ENCODE measurements at places on chromosomes 11 and 22.
A peak's percentile ranks its signal among the peaks of the same experiment; 100 is the strongest.

DNA sequence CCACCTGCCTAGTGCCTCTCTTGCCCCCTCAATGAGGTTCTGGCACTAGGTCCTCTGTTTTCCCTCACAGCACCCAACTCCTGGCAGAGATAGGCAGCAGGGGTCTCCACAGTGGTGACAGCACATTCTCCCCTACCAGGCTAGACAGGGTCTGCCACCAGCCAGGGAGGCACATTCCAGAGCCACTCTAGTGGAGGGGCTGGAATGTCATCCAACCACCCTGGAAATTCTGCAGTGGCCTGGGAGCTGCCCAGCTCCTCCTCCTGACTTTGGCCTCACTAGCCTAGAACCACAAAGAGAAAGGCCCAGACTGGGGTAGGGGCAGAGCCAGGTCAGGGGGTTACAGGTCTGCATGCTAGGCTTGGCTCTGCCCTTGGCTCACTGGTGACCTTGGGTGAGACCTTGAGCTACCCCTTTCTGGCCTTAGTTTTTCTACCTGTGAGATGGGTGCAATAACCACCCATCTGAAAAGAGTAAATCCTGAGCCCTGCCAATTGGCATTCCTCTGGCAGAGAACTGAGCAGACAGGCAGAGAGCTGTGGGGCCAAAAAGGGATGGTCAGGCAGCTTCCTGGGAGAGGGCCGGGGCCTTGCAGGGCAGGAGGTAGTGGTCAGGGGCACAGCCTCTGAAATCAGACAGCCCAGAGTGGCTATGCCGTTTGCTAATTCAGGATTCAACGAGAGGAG is 7.1 kb downstream of the P2RY2 start:
- no peak for DNase-seq

- DNase-seq = no peak
Measured at GRCh38 chr22:26847816-26848215, 190.4 kb downstream of the MIAT start.

DNA sequence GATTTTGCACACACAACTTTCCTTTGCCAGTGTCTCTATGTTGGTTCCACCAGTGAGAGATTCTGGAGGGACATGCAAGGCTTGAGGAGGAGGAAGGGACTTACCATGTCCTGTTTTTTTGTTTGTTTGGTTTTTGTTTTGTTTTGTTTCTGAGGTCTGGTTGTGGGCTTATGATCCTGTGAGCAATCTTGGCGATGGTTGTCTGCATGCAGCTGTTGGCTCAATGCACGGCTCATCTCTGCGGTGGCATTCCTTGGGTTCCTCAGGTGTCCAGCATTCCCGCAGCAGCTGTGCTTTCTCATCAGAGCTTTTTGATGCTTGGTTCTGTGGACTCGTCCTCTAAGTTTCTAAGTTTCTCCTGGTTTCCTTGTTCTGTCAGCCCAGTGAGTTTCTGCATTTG is 4.8 kb upstream of the NNMT start:
- DNase-seq = peak; percentile 57

DNA sequence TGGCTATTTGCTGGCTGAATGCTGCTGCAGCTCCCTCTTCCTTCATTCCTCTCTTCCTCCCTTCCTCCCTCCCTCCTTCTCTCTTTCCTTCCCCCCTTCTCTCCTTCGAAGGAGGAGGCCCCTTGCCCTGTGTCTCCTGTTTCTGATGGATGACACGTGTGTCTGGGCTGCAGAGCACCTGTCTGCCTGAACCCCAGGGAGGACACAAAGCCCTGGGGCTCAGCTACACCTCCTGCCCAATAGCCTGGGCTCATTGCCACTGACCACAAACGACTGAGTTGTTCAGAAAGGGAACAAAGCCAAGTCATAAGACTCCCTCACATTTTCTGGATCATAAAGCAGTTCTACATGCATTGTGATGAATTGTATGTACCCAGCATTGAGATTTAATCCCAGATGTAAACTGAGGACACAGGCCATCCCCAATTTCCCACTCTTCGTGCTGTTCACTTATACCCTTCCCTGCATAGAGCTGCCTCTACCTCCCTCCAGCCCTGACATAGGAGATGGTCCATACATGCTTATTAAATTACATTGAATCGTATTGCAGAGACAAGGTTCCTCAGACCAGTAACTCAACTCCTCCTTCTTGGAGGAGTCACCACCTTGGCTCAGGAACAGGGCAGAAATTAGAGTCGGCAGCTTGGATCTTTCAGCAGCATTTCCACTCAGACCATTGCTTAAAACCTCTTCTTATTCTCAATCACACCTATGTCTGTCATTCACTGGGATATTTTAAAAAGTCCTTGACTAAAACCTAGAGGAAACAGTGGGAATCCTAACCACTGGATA is 1.2 kb downstream of the CSRP3 start:
- DNase-seq = peak; percentile 52

- DNase-seq = peak; percentile 81
Measured at GRCh38 chr11:82978422-82979099, 77.0 kb downstream of the DDIAS start.

- peak; percentile 37 for DNase-seq
Measured at GRCh38 chr11:65546217-65546958, 11.8 kb downstream of the LTBP3 start.

- peak; percentile 18 for DNase-seq
Measured at GRCh38 chr11:14374922-14375830, 16.2 kb upstream of the RRAS2 start.

DNA sequence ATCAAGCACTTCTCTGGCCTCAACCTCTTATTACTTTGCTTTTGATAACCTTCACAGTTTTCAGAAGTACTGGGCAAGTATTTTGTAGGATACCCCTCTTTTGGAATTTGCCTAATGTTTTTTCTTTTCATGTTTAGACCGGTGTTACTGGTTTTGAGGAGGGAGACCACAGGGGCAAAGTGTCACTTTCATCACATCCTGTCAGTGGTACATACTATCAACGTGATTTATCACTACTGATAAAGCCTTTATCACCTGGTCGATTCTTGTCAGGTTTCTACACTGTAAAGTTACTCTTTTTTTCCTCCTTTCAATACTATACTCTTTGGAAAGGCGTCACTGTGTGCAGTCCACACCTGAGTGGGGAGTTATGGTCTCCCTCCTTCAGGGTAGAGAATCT is 26.7 kb downstream of the QSER1 start:
- DNase-seq = no peak

- peak; percentile 76 for DNase-seq
Measured at GRCh38 chr22:24189249-24190158, 8.2 kb downstream of the SUSD2 start.

Measured in ELR (cell line).